ENCODE measurements at places on chromosomes 7 and 10. TPM values are rescaled to one million over a fixed set of nuclear protein-coding genes. Genes with fewer than 3 reads are reported as not detected.
A peak's percentile ranks its signal among the peaks of the same experiment; 100 is the strongest.

GRCh38 chr10:6402349-6402709, 177.7 kb downstream of the PRKCQ start:
- H3K36me3 ChIP-seq, result no peaks in the 10 kb centered on the region
- no peak overlapping the region for H3K27ac ChIP-seq
- H3K4me3 ChIP-seq, result no peak overlapping the region
- no peak for DNase-seq
- H3K4me1 ChIP-seq, result no peaks in the 10 kb centered on the region
- no peaks in the 10 kb centered on the region for H3K27me3 ChIP-seq

- H3K27me3 ChIP-seq, result no peaks in the 10 kb centered on the region
- H3K4me3 ChIP-seq, result peak overlapping the region; percentile 53
- DNase-seq, result peak; percentile 64
- H3K36me3 ChIP-seq, result no peaks in the 10 kb centered on the region
Measured at GRCh38 chr7:108001764-108002725, 916 bp downstream of the LAMB1 start.

Gene CHAT
- 0.28 TPM for total RNA-seq

DNA sequence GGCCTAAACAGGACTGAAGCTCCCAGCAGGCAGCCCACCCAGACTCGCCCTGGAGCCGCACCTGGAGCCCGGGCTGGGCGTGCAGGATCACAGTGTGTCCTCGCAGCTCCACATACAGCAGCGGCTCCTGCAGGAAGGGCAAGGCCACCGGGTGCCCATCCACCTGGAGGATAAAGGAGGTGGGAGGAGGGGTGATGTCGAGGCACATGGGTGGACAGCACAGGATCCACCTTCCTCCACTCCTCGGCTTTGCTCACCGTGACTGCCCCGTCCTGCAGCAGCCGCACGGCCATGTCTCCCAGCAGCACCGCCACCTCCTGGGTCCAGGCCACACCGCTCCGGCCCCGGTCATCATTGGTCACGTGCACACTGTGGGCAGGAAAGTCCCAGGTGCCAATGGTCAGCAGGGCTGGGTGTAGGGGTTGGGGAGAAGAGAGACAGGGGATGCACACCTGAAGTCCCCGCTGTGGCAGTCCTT, 16.8 kb downstream of the ATP6V1F start:
- no peaks in the 10 kb centered on the region for H3K27me3 ChIP-seq
- peak; percentile 71 for DNase-seq
- H3K4me1 ChIP-seq, result no peaks in the 10 kb centered on the region
- H3K36me3 ChIP-seq, result no peaks in the 10 kb centered on the region
- H3K27ac ChIP-seq, result no peak overlapping the region

DNA sequence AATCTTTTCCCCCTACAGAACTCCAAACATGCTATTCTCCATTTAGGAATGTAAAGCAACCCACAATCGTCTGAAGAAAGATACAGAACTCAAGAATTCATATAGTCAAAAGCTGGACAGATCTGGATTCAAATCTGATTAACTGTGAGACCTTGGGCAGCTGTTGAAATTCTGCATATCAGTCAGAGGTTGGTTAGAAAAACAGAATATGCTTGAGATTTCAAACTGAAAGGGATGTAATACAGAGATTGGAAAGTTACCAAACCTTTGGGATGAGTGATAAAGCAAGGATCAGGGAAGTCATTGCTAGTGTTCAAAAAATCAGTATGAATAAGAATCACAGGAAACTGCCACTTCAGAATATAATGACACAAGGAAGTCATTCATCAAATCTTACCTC, 406.6 kb downstream of the HTR7 start:
- no peak overlapping the region for H3K4me3 ChIP-seq
- no peak for DNase-seq
- no peak overlapping the region for H3K27ac ChIP-seq
- no peaks in the 10 kb centered on the region for H3K36me3 ChIP-seq
- no peaks in the 10 kb centered on the region for H3K4me1 ChIP-seq

GRCh38 chr10:31136930-31137885, 105.5 kb upstream of the ZNF438 start:
- no peaks in the 10 kb centered on the region for H3K27me3 ChIP-seq
- H3K27ac ChIP-seq, result no peak overlapping the region
- H3K4me1 ChIP-seq, result peaks cover 5% of the 10 kb centered on the region

DNA sequence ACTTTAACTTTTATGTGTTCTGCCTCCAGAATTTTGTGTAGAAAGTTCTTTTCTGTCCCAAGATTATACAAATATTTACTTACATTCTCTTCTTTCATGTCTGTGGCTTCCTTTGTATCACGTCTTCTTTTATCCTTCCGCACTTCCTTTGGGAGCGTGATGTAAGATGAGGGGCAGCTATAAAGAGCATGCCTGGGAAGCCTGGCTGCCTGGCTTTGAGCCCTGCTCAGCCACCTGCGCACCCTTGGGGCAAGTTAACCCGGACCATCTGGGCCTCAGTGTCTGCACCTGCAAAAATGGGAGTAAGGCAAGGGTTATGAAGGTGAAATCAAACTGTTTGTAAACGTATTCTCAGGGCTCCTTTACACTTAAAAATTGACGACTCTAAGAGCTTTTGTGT, 25.2 kb downstream of the PALD1 start:
- H3K27ac ChIP-seq, result no peak overlapping the region
- H3K27me3 ChIP-seq, result no peaks in the 10 kb centered on the region
- H3K36me3 ChIP-seq, result no peaks in the 10 kb centered on the region

- no peaks in the 10 kb centered on the region for H3K36me3 ChIP-seq
- peaks cover 9% of the 10 kb centered on the region for H3K4me1 ChIP-seq
- H3K27me3 ChIP-seq, result no peaks in the 10 kb centered on the region
- no peak overlapping the region for H3K4me3 ChIP-seq
Measured at GRCh38 chr10:110399106-110399964, 94.6 kb upstream of the SMNDC1 start.

GRCh38 chr7:152762056-152762455, 2.5 kb downstream of the ACTR3B start:
- no peak overlapping the region for H3K27ac ChIP-seq
- no peaks in the 10 kb centered on the region for H3K36me3 ChIP-seq
- no peaks in the 10 kb centered on the region for H3K4me1 ChIP-seq
- DNase-seq, result no peak
- no peaks in the 10 kb centered on the region for H3K27me3 ChIP-seq

DNA sequence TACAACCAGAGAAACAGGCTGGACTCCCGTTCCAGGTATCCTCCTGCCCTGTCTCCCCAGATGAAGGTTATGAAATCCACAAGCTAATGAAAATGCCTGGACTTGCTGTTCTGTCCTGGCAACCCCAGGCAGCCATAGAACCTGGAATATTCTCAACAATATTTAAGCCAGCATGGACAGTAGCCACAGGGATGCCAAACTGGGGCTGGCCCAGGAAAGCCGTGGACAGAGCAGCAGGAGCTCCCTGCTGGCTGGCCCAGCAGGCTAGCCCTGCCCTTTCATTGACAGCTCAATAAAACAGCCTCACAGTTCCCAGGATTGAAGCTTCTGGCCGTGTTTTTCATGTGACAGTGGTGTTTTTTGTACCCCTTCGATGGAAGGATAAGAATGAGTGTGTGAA, 230.6 kb downstream of the BMPER start:
- no peak overlapping the region for H3K4me3 ChIP-seq
- no peaks in the 10 kb centered on the region for H3K4me1 ChIP-seq
- H3K27me3 ChIP-seq, result no peaks in the 10 kb centered on the region

- H3K36me3 ChIP-seq, result no peaks in the 10 kb centered on the region
- no peak overlapping the region for H3K4me3 ChIP-seq
- H3K27ac ChIP-seq, result no peak overlapping the region
- no peaks in the 10 kb centered on the region for H3K27me3 ChIP-seq
Measured at GRCh38 chr7:41918597-41918996, 215.7 kb upstream of the INHBA start.

DNA sequence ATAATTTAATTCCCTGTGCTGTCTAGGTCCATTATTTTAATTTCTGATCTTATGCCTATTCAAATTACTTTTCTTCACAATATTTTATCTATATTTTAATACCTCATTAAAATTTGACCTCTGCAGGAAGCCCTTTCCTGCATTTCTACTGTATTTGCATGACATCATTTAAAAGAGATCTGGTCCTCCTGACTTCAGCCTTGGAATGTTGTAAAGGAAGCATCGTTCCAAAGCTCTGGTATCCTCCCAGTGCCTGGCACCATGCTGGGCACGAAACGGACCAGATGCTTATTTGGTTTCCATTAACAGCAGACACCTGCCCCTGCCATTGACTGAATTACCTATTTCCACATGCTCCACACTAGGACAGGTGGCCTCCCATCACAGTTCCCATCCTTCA, 247.5 kb downstream of the KLF6 start:
- no peaks in the 10 kb centered on the region for H3K36me3 ChIP-seq
- no peak overlapping the region for H3K27ac ChIP-seq
- H3K27me3 ChIP-seq, result peaks cover 6% of the 10 kb centered on the region
- H3K4me1 ChIP-seq, result no peaks in the 10 kb centered on the region
- H3K4me3 ChIP-seq, result no peak overlapping the region

Gene CHCHD3
- total RNA-seq, result 14.5 TPM

GRCh38 chr7:16494551-16494950, 29.0 kb upstream of the SOSTDC1 start:
- H3K4me1 ChIP-seq, result peaks cover 4% of the 10 kb centered on the region
- no peaks in the 10 kb centered on the region for H3K36me3 ChIP-seq
- no peak overlapping the region for H3K4me3 ChIP-seq
- no peaks in the 10 kb centered on the region for H3K27me3 ChIP-seq
- DNase-seq, result no peak

Gene TMEM270
- not detected for total RNA-seq

DNA sequence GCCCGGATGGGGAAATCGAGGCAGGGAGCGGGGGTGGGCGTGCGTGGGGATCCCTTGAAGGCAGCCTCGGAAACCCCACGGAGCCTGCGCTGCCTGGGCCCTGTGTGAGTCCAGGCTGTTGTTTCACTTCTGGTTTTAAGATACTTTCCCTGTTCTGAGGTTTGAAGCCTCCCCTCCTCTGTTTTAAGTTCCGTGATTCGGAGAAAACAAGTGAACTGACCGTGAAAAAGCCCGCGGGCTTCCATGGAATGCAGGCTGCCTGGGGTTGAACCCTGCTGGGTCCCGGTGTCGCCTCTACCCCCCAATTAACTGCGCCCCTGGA, 401 bp downstream of the LRRC27 start:
- peak overlapping the region; percentile 68 for H3K27ac ChIP-seq
- no peak for DNase-seq
- H3K36me3 ChIP-seq, result no peaks in the 10 kb centered on the region
- H3K27me3 ChIP-seq, result no peaks in the 10 kb centered on the region
- peaks cover 9% of the 10 kb centered on the region for H3K4me1 ChIP-seq

GRCh38 chr7:7931626-7932025, 37.0 kb upstream of the GLCCI1 start:
- no peaks in the 10 kb centered on the region for H3K36me3 ChIP-seq
- H3K27me3 ChIP-seq, result no peaks in the 10 kb centered on the region

Gene ARHGAP22
- 2.0 TPM for total RNA-seq

Gene GIMAP7
- 3.3 TPM for total RNA-seq

Gene NRCAM
- 40.2 TPM for total RNA-seq

DNA sequence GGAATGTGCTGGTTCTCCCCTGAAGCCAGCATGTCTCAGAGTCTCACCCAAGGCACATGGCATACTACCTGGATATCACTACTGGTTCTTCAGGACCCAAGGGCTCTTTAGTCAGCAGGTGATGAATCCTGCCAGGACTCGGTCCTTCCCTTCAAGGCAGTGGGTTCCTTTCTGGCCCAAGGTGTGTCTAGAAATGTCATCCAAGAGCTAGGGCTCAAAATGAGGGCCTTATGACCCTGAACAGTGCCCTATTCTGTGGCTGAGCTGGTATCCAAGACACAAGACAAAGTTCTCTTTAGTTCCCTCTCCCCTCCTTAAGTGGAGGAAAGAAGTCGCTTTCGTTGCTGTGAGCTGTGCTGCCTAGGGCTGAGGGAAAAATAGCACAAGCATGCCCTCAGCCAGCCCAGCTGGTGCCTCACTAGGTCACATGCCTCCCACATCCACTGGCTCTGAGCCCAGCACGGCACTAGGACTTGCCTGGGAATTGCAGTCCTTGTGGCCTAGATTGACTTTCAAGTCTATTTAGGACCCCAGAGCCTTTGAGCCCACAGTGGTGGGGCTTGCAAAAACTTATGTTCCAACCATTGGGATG, 106.0 kb downstream of the BMS1 start:
- no peaks in the 10 kb centered on the region for H3K4me1 ChIP-seq
- no peak overlapping the region for H3K27ac ChIP-seq
- no peaks in the 10 kb centered on the region for H3K27me3 ChIP-seq
- DNase-seq, result no peak

GRCh38 chr10:73756183-73756582, 12.0 kb downstream of the SEC24C start:
- no peak for DNase-seq
- H3K4me1 ChIP-seq, result no peaks in the 10 kb centered on the region
- no peaks in the 10 kb centered on the region for H3K27me3 ChIP-seq
- peaks cover 8% of the 10 kb centered on the region for H3K36me3 ChIP-seq
- H3K4me3 ChIP-seq, result no peak overlapping the region

- H3K27me3 ChIP-seq, result no peaks in the 10 kb centered on the region
- peak overlapping the region; percentile 76 for H3K27ac ChIP-seq
- DNase-seq, result no peak
- no peaks in the 10 kb centered on the region for H3K36me3 ChIP-seq
- peaks cover 5% of the 10 kb centered on the region for H3K4me1 ChIP-seq
Measured at GRCh38 chr7:149624006-149624405, 126.4 kb upstream of the ZNF746 start.

Gene GPR26
- total RNA-seq, result not detected

DNA sequence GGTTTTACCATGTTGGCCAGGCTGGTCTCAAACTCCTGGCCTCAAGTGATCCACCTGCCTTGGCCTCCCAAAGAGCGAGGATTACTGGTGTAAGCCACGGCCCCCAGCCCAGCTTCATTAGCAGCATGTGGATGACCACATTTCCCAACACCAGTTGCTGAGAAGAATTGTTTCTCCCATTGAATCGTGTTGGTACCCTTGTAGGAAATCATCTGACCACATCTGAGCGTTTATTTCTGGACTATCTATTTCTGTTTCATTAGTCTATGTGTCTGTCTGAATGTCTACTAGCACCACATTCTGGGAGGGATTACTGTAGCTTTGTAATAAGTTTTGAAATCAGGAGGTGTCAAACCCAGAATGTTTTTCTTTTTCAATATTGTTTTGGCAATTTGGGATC, 89.6 kb downstream of the LCOR start:
- H3K4me1 ChIP-seq, result peaks cover 11% of the 10 kb centered on the region
- no peak overlapping the region for H3K4me3 ChIP-seq
- no peak for DNase-seq
- no peak overlapping the region for H3K27ac ChIP-seq
- H3K36me3 ChIP-seq, result no peaks in the 10 kb centered on the region

Measured in pancreas (tissue), 10 donors.